ENCODE measurements at places on chromosomes 7 and 10.

DNA sequence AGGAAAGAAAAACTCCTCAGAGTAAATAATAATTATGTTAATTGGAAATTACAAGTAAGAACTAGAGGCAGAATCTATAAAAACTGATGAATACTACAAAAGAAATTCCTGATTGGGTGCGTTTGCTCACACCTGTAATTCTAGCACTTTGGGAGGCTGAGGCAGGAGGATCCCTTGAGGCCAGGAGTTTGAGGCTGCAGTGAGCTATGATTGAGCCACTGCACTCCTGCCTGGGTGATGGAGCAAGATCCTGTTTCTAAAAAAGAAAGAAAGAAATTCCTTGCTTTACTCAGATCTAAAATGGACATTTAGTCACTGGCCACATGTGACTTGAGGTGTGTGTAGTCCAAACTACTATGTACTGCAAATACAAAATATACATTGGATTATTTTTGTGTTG lies 42.0 kb downstream of the MCU start:
- no peak for DNase-seq

GRCh38 chr7:23787272-23787671 lies 77.3 kb downstream of the STK31 start:
- no peak for DNase-seq

DNA sequence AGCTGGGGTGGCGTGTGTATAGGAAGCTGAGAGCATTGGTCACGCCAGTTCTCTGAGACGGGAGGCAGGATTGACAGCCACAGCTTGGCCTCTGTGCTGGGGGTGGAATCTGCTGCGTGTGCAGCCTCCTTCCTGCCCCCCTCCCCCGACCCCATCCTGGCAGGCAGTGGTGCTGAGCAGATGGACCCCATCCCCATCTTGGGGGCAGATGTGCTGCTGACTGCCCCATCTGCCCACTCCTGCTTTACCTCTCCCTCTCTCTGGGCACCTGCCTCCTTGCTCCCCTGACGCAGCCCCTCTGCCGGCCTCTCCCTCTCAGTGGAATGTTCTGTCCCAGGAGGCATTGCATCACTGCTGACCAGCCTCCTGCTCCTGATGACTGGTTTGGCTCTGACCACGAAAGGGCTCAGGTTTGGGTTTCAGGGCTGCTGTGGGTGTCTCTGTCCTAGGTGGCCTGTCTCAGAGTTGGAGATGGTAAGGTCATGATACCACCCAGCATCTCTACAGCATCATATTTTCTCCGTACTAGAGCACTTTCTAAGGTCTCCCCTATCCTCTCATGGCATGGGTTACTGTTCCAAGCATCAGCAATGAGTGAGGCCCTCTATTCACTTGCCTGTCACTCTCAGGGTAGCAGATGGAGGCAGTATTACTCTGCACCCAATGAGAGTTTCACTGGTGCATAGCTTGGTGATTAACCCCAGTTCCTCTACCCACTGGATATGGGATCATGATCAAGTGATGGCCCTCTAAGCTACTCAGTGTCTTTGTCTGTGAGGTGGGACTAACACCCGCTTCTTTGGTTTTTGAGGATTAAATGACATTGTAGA lies 81.9 kb downstream of the RBM20 start:
- no peak for DNase-seq

- no peak for DNase-seq
These were observed 76.4 kb downstream of the ZMIZ1 start for GRCh38 chr10:79145174-79145483.
